Activated CD4-positive, alpha-beta T cell treated with anti-CD3 and anti-CD28 coated beads, Interleukin-2, amount 10 ng/mL, durations not matched to agents 7 days and 5 days (primary cell): ENCODE measurements at places on chromosomes 13 and 19.

GRCh38 chr13:30053939-30054338 is 203.5 kb upstream of the UBL3 start:
- DNase-seq: no peak

DNA sequence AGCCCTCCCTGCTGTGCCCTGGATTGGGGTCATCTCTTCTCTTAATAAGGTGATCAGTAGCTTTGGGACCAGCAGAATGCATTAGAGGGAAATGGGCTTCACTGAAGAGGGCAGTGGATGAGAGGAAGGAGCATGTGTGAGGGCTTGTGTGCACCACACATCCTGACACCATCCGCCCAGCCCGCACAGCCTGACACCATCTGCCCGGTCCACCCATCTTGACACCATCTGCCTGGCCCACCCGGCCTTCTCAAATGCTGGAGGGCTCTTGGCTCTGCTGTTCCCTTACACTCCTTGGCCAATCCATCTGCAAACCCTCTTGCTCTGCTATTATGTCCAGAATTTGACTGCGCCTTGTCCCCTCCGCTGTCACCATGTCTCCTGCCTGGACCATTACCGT is 41.8 kb downstream of the BICRA start:
- DNase-seq: no peak

DNA sequence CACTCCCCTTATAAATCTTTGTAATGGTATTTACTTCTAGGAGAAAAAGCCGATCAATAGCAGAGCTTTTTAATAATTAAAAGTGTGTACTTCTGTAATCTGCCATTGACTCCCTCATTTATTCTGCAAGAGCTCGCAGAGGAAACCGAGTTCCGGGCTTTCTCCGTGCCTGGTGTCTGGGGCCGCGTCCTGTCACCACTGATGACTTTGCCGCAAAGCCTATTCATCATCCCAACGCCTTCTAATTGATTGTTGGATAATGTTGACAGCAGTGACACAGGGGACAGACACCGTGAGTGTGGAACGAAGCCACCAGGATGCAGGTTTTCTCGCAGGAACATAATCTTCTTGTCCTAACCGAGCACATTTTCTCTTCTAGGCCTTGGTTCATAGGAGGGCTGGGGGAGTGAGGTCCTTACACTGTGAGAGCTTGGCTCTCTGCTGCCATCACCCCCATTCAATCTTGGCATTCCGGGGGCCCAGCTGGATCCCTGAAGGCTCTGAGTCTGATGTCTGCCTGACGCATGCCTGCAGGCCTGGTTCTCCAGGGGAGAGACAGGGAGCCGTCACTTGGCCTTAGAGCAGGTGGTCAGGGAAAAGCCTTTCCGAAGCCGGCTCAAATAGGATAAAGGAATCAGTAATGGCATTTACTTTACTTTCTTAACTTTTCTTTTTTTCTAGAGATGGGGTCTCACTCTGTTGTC is 110.3 kb downstream of the KDM4B start:
- DNase-seq: no peak

- DNase-seq: no peak
Measured at GRCh38 chr13:106415971-106416370, 119.5 kb downstream of the EFNB2 start.

- no peak for DNase-seq
Measured at GRCh38 chr19:3968556-3969434, 2.1 kb downstream of the DAPK3 start.

DNA sequence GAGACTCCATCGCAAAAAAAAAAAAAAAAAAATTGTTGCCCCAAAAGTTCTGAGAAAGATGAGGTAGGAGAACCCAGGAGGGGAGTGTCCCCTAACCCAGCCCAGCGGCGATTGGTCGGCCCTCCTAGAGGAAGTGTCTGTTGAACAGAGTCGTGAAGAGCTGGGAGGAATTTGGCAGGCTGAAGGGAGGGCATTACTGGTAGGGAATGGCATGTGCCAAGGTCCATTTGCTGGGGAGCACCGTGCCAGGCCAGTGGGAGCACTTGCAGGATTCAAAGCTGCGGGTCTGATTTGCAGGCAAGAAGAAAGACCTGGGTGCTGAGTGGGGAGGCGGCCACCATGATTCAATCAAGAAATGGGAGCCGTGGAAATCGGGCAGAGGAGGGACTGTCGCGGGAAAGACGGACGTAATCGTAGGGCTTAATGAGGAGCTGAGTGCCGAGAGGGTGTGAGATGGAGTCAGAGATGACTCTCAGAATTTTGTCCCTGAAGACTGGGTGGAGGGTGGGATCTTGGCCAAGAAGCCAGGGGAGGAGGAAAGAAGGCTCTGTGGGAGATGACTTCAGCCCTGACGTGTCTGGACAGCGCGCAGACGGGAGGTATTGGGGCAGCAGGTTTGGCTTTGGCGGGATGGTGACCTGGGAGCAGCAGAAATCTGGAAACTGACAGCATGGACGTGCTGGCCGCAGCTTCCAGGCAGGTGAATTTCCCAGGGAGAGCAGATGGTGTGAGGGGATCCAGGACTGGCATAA is 15.4 kb downstream of the CERS4 start:
- no peak for DNase-seq

- DNase-seq: no peak
Measured at GRCh38 chr13:46953331-46953730, 56.5 kb upstream of the HTR2A start.

DNA sequence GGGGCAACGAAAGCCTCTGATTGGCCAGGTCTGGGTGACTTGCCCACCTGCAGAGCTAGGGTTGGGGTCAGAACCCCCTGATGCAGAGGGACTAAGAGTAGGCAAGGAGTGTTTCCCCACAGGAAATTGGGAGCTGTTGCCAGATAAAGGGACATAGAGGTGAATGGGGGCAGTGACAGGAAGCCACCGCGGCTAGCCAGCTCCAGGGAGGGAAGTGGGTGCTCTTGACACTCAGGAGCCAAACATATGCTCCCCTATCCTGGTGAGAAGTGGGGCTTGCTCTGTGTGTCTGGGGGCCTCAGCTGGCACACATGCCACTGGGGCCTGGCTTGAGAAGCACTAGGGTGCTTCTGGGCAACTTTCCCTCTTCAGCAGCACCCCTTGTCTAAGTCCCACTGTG is 26.0 kb downstream of the WDR88 start:
- no peak for DNase-seq

GRCh38 chr19:47324502-47324901 is 7.5 kb upstream of the C5AR2 start:
- no peak for DNase-seq

- DNase-seq: no peak
Measured at GRCh38 chr13:75258159-75258782, 223.7 kb downstream of the TBC1D4 start.

DNA sequence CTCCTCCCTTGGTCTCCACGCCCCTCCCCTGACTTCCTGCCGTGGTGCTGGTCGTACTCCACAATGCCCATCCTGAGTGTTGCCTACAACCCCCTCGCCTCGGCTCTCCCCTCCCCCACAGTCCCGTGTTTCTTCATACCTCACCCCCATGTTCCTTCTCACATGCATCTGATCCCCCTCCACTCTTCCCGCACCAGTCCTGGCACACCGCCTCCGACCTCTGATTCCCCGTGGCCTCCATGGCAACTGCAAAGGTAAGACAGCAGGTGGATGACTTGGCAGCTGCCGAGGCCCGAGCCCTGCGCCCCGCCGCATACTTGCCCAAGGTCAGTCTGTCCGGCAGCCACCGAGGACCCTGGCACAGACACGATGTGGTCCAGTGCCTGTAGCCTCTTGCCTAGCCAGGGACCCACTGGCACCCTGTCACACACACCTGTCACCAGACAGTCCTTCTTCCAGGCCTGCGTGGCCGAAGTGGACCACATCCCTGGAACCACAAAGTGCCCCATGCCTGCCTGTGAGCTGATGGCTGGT is 16.1 kb upstream of the SDHAF1 start:
- DNase-seq: no peak

- no peak for DNase-seq
Measured at GRCh38 chr13:106286811-106287210, 248.7 kb downstream of the EFNB2 start.
